ENCODE measurements at places on chromosomes 3 and 15. TPM values are rescaled to one million over a fixed set of nuclear protein-coding genes. Genes with fewer than 3 reads are reported as not detected.

The PSTPIP1 gene
- total RNA-seq: 0.77 TPM

The VGLL3 gene
- 25.3 TPM for total RNA-seq

The AMOTL2 gene
- 122 TPM for total RNA-seq

The GOLGA8S gene
- 0.19 TPM for total RNA-seq

The SLC22A13 gene
- total RNA-seq: 0.60 TPM

All from type B pancreatic cell (in vitro differentiated cells).